Small intestine (tissue), 16 donors: ENCODE measurements at places on chromosomes 1 and 21.

DNA sequence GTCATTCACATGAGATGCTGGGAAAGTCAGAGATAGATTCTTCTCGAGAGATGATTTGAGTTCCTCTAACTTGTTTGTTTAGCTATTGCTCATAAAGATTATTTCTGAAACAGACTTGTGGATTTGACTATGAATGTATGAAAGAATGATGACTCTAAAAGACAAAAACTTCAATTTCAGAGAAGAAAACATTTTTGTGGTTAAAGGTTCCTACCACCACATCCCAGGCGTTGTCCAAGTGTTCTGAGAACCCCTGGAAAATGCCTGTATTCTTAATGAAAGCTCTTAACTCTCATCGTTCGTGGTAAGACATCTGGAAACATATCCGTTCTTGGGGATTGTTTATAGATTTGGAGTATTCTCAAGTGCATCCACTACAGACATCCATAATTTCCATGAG lies 228.7 kb downstream of the BARHL2 start:
- no peak for DNase-seq

DNA sequence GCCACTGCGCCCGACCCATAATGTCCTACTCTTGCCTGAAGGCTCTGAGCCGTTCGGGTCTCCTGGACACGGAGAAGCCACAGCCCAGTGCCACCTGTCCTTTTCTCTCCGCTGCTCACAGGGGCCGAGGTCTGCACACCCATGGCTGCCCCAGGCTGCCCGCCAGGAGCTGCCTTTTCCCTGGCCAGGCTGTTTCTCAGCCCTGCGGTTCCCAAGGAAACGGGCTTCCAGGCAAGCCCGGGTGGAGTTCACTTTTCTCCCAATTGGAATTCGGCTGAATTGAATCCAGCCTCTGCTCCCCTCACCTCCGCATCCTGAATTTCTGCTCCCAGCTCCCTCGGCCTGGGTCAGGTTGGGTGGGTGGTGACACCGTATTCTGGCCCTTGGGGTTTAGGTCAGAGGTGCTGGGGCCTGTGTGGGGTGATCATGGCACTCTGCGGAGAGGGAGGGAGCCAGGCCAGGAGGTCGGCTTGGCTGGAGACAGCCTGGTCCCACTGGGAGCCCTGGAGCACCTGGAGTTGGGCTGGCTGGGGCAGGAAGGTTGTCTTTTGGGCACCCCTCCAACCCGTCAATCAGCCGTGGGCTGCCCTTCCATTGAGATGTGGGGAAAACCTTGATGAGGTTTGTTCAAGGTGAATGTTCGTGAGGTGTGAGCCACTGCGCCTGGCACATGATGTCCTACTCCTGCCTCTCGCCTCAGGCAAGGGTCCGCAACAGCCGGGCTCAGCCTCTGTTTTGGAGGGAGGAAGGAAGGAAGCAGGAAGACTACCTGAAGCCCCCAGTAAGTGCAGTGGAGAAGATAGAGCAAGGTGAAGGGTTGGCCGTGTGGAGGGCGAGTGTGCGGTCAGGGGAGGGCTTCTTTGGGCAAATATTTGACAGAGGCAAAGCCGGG lies 25.1 kb downstream of the RRP1 start:
- peak; percentile 17 for DNase-seq

GRCh38 chr1:212291505-212292134 lies 6.4 kb downstream of the PPP2R5A start:
- DNase-seq: peak; percentile 78

DNA sequence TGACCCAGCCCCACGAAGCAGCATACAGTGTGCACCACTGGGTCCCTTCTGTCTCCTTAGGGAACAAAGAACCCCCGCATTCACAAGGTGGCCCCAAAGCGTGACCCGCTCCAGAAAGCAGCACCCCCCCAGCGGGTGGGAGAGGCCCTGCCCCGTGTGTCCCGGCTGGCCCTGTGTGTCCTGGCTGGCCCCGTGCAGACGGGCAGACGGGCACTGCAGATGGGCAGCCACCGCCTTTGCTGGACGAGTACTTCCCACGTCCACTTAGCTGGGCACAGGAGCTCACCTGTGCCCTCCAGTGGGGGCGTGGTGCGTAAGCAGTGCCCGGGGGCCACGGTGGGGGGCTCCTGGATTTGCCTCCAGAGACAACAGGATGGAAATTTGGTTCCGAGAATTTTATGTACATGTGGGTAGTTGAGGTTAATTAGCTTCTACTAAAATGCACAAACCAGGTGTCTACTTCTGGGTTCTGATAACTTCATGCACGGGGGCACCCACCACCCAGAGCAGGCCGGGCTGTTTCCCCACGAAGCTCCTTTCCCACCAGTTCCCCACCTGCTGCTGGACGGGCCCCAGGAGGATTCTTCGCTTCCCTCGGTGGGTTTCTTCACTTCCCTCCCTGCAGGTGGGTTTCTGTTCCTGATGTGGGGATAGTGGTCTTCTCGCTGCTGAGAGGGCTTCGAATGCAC lies 33.2 kb upstream of the SLC19A1 start:
- no peak for DNase-seq

DNA sequence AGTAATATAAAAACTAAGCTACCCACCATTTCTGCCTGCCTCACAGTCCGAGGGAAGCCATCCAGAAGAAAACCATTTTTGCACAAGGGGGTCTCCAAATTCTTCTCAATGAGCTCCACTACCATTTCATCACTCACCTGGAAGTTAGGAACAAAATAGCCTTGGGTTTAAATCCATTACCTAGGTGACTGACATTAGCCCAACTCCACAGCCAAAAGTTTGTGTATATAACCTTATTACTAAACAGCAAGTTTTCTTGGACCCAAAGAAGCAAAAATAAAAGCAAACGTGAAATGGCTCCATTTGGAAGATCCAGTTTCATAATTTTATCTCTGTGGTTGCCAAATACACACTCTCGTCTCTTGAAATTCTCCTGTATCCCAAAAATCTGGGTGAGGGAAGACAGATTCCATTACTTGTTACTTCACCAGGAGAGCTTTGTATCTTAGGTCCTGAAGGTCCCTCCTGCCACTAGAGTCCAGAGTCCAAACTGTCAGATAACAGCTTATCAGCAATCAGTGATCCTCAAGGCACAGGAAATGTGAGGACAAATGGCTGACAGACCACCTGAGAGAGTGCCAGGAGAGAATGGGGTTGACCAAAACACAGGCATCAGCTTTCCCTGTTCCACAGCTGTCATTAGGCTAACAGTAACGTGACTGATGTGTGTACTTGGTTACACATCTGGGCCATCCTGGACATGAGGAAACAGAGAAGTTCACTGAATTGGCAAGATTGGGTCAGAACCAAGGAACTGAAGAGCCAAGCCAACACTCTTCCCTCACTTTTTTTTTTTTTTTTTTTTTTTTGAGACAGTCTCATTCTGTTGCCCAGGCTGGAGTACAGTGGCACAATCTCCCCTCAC lies 14.9 kb downstream of the AK2 start:
- peak; percentile 72 for DNase-seq

DNA sequence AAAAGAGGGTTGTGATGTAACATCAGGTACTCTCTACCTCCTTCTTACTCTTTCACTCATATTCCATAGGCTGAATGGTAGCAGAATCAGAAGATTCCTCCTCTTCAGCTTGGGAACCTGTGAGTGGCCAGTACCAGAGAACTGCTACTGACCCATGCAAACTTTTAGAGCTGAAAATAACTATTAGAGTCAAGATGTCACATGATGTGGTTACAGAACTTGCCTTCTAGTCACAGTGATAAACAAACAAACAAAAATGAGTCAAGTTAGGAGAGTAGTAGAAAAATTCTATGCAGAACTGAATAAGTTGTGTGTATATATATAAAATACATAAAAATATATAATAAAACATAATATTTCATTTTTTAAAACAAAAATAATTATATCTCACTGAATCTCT lies 47.6 kb upstream of the RGS1 start:
- DNase-seq: no peak

DNA sequence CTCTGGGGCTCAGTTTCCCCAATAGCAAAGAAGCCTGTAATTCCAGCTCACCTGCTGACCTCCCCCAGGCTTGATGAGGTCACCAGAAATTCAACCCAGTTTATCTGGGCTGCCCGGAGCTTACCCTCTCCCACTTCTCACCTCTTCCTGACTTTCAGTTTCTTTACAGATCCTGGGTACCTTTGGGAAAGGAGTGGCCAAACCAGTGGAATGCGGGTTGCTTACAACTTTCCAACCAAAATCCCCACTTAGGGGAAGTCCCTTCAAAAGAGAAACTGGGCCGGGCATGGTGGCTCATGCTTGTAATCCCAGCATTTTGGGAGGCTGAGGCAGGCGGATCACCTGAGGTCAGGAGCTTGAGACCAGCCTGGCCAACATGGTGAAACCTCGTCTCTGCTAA lies 5.9 kb upstream of the MARCKSL1 start:
- no peak for DNase-seq

- peak; percentile 37 for DNase-seq
Measured at GRCh38 chr1:223776075-223776814, 63.9 kb downstream of the CAPN2 start.

GRCh38 chr1:171501305-171502024 lies 16.1 kb downstream of the PRRC2C start:
- no peak for DNase-seq

- DNase-seq: no peak
Measured at GRCh38 chr1:248696774-248697173, 5.8 kb downstream of the OR14I1 start.

DNA sequence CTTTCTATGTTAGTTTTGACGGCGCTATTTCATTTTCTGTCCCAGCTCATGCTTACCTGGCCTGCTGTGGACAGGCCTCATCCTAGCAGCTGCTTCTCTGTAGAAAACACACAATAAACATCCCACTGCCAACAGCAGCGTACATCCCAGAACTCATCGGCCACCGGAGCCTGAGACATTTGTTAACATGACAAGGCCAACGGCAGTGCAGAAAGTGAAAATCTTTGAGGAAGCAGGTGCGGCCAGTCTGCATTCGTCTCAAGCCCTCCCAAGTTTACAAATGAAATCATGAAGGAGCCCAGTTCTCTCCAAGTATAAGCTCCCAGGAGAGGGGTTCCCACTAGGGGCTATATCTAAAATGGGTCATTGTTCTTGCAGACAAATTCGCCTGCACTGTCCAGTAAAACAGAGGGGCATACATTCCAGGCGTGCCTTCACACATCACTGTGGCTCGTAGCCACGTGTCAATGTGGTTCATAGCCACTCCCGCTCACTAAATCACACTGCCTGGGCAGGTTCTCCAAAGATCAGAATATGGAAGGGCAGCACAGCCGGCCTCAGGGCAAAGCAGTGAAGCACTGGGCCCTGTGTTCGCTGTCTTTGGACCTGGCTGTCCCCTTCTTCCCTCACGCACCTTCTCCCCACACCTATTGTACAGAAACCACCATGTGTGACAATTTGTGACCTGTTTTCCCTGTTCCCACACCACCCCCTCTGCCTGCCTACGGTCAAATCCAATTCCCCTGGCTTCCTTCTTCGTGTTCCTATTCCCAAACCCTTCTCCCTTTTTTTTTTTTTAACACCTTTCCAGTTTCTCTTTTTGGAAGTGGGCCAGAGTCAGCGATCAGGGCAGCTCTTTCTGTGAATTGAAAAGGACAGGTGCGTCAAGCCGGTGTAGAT lies 27.0 kb upstream of the ABCG1 start:
- DNase-seq: no peak

GRCh38 chr1:201317551-201317950 lies 34.2 kb downstream of the PKP1 start:
- no peak for DNase-seq

DNA sequence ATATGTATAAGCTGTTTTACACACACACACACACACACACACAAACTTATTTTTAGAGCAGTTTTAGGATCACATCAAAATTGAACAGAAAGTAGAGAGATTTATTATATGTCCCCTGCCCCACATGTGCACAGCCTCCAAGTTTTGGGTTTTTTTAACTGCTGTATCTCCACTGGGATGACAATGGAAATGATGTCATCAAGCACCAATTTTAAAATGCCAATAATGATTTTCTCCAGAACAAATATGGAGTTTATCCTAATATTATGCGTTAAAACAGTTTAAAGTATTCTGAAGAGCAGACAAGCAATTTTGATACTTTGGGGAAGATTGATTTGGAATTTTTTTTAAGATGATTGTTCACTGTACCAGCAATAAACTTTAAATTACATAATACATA lies 56.7 kb downstream of the GFI1 start:
- DNase-seq: no peak

- peak; percentile 42 for DNase-seq
Measured at GRCh38 chr1:40748841-40749718, 34.5 kb upstream of the KCNQ4 start.

DNA sequence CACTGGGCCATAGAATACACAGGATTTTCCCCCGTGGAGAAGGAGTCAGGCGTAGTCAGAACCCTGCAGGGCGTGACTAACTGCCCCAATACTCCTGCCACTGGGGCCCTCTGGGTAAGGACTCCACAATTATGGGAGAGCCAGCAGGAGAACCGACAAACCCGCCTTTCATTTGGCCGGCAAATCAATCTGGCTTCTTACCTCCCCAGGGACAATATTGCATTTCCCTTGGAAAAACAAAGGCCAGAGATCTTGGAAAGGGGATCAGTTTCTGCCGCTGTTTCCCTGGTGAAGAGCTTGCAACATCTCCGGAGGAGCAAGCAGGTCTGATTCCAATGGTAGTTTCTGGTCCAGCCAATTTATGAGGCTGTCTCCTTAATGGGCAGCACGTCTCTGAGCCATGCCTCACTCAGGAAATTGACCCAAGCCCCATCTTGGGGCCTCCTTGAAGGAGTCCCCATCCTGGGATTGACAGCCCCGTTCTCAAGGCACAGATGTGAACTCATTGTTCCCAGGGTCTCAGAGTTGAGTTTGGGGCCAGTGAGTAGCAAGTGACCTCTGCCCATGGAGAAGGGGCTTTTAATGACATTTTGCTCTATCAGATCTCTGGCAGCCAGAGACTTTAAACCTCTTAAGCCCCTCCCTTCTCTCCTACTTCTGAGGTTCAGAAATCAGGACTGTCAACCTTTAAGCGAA lies 4.3 kb downstream of the TRABD2B start:
- DNase-seq: peak; percentile 66

DNA sequence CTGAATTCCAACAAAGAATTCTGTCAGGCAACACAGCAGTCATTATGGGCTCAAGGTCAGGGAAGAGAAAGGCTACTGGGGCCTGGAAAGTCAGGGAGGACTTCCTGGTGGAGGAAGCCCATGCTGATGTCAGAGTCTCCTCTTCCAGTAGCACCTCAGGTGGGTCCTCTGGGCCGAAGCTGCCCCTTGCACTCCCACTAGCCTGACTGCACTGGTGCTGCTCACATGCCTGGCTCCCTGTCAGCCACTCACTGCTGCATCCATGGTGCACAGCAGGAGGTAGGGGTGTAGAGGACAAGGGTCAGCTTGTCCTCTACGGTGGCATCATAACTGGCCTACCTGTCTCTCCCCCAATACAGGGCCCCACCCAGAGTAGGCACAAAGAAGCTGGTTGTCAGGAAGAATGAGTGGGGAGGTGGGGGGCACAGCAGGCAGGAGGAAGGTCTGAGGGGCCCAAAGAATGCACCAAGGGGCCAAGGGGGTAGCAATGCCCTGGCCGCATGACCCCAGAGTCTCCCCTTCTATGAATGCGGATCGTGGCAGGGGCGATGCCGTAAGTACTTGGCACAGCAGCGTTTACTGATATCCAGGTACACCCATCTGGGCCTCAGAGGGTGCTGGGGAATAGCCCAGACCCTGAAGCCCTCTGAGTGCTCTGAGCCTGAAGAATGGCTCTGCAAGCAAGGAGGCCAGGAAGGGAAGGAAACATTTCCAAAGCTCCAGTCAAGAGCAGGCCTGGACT lies 80.3 kb downstream of the GLIS1 start:
- no peak for DNase-seq

GRCh38 chr1:94119796-94120569 lies 965 bp downstream of the ABCA4 start:
- DNase-seq: no peak
